ENCODE measurements at places on chromosomes 5 and 9. TPM values are rescaled to one million over a fixed set of nuclear protein-coding genes. Genes with fewer than 3 reads are reported as not detected.

Gene PGM5
- 0.16 TPM for total RNA-seq

Gene CDC20B
- not detected for total RNA-seq

Gene FBLL1
- total RNA-seq = 5.3 TPM

Gene SHISAL2B
- 11.1 TPM for total RNA-seq

Gene SCGB3A2
- total RNA-seq = 57.3 TPM

Gene GRIN3A
- total RNA-seq = 0.07 TPM

Gene PLCXD3
- total RNA-seq = 0.07 TPM

GRCh38 chr5:34526682-34527305, 129.3 kb upstream of the RAI14 start:
- no peak for DNase-seq

- DNase-seq = no peak
Measured at GRCh38 chr5:133026664-133027153, 360 bp upstream of the ZCCHC10 start.

GRCh38 chr5:134131578-134132350, 17.3 kb downstream of the TCF7 start:
- peak; percentile 5 for DNase-seq

- DNase-seq = no peak
Measured at GRCh38 chr9:120261419-120261818, 318.5 kb downstream of the CDK5RAP2 start.

GRCh38 chr9:36499174-36499890, 73.4 kb upstream of the MELK start:
- DNase-seq = peak; percentile 33

GRCh38 chr9:81303658-81304057, 385.7 kb downstream of the TLE1 start:
- no peak for DNase-seq

DNA sequence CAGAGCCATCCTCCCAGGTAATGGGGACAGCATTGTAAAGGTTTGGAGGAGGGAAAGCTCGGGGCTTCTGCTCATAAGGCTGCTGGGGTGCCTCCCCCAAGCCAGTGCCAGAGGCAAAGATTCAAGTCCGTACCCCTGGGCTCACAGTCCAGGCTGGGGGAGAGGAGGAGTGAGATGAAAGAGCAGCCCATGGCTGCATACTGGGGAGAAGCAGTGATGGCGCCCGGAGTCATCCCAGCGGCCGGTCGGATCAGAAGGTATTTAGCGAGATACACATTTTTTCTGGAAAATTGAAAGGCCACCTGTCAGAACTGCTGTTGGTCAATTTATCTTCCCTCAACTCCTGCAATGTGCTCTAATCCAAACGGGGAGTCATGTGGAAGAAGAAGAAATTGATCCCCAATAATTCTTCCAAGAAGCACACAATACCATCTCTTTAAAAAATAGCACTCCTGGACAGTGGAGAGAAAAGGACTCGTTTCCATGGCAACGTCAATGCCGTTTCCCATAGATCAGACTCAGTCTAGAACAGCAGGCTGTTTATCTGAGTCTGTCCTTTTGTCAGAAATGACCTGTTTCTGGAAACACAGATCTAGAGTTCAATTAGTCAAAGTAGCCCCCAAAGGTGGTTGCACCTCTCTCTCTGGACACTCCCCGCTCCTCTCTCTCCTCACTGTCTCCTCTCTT, 65.9 kb downstream of the NSG2 start:
- DNase-seq = no peak

- DNase-seq = no peak
Measured at GRCh38 chr5:38528162-38528703, 28.2 kb downstream of the LIFR start.

GRCh38 chr5:17203329-17204132, 13.9 kb upstream of the BASP1 start:
- DNase-seq = no peak

- no peak for DNase-seq
Measured at GRCh38 chr5:74013222-74013621, 387.2 kb downstream of the ARHGEF28 start.

DNA sequence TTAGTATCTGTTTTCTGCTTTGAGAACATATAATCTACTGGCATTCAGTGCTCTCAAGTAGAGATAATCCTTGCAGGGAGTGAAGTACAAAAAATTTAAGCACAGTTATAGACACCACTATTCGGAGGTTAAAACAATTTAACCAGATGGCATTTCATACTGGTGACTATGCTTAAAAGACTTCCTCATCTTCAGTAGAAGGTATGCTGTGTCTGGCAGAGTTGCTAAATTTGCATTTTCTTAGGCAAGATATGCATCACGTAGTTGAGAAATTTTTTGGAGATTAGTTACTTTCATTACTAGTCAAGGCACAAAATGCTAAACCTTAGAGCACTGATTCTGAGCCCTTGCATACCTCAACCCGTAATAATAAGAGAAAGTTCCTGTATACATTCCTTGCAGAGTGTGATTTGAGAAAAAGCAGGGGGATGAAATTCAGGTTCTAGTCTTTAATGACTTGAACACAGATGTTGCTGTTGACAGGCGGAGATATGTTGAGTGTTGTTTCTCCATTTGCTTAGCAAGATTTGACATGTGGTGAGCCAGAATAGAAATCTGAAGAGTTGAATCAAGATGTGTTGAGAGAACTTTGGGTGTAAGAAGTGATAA, 70.8 kb upstream of the STARD4 start:
- no peak for DNase-seq

DNA sequence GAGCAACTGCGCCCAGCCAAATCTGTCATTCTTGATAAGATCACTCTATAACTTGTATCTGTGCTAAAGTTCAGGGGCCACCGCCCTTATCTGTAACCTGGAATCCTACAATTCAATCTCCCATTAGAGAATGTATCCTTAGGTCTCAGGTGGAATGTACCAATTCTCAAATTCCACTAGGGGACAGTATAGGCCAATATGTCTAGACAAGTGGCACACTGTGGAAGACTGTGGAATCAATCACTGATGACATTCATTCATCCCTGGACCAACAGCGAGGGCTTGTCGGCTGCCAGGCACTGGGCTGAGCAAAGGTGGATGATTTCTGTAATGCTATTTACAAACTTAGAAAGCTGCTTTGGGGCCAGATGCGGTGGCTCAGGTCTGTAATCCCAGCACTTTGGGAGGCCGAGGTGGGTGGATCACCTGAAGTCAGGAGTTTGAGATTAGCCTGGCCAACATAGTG, 28.7 kb upstream of the MEGF9 start:
- DNase-seq = no peak

- no peak for DNase-seq
Measured at GRCh38 chr5:41878173-41878572, 7.9 kb upstream of the OXCT1 start.
